ENCODE measurements at places on chromosomes 4 and X. TPM values are rescaled to one million over a fixed set of nuclear protein-coding genes. Genes with fewer than 3 reads are reported as not detected.

- DNase-seq: no peak
Observed at GRCh38 chr4:152594057-152594456, 58.2 kb upstream of the FBXW7 start.

DNA sequence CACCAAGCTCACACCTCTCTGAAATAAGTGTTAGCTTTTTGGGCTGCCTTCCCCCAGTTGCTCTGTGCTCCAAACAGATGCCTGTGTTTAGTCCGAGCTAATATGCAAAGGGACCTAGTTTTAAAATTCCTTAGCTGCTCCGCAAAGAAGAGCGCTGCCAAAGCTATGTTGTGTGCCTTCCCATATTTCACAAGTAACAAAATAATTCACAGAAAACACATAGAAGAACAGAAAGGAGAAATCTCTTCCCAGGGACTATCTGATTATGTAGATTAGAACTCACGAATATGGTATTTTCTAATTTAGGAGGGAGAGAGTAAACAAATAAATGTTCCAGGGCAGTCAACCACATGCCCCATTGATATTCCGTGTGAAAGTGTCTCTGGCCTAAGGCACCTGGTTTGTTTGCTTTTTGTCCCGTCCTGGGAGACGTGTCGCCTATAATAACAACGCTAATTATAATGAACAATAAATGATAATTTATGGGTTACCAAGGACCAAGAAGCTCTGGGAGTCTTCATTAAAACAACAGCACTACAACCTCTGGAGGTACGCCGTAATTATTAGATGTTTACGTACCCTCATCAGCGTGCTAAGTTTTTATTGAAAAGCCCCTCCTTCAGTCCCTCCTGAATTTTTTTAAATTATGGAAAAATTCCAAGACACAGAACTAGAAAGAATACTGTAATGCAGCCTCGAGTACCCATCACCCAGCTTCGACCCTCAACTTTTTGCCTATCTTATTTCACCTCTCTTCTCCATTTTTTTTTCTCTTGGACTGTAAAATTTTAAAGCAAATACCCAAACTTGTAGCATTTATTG lies 1.2 kb upstream of the CCNG2 start:
- peak; percentile 60 for DNase-seq

DNA sequence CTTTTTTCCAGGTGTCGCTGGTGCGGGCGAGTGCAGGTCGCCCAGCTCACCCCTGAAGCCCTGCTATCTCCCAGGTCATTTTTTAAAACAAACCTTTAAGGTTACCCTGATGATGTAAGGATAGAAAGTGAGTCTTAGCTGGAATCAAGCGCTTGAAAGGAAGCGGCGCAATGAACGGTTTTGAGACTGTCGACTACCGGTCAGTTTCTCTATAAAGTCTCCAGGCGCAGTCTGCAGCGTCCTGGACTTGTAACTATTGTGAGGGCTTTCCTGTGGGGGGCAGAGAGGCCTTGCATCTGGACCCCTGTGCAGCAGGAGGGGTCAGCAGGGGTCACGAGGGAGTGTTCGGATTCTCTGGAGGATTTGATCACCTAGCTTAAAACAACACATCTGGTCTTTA lies 1.6 kb downstream of the KIT start:
- DNase-seq: no peak

- no peak for DNase-seq
Observed at GRCh38 chrX:124940531-124940930, 379.1 kb upstream of the TEX13C start.

- DNase-seq: no peak
Observed at GRCh38 chr4:83828601-83829000, 292.7 kb downstream of the GPAT3 start.

DNA sequence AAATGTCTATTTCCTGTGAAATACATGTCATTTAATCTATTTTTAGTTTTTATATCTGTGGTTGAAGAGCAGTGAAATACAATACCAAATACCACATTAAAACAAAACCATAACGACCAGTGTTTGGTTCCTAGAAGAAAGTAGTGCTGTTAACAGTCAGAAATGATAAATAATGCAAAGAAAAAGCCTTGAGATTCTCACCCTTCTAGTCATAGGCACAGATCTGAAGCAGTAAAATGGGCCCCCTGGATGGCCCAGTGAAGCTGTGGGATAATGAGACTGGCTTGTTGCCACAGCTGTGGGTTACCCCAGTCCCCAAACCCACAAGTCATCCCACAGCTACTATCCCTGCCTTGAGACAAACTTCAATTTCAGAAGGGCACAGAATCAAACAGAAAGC lies 137.3 kb upstream of the RPL34 start:
- DNase-seq: peak; percentile 58

GRCh38 chrX:154018518-154019060 lies 1.1 kb downstream of the IRAK1 start:
- no peak for DNase-seq

- peak; percentile 36 for DNase-seq
Observed at GRCh38 chr4:147480891-147481576, at the start of gene EDNRA. Gene EDNRA, plus strand, starts transcription at chr4:147481097. Its CDS starts 4,585 bp downstream, at chr4:147485682.

DNA sequence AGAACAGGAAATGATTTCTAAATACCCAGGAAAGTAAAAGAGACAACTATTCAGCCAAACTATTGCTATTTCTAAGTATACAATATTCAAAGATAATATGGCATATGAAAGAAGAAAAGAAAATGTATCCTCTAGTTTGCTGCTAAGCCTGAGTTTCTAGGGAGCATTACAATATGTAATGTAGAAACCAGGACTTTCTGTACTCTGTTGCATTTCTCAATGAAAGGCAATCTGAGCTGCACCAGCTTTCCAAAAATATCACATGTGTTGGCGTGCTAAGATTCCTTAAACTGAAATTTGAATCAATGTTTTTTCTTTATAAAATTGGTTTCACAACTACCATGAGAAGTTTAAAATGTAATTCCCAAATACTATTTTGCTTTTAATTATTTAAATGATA lies 129.6 kb downstream of the ANK2 start:
- DNase-seq: no peak

CFAP47 gene
- not detected for total RNA-seq

GIMD1 gene
- not detected for total RNA-seq

ARX gene
- total RNA-seq: not detected

TCEAL2 gene
- not detected for total RNA-seq

FMR1NB gene
- not detected for total RNA-seq

NUP62CL gene
- total RNA-seq: not detected
